ENCODE measurements at places on chromosomes 1 and 21. TPM values are rescaled to one million over a fixed set of nuclear protein-coding genes. Genes with fewer than 3 reads are reported as not detected.

IFT25 gene
- 32.4 TPM for total RNA-seq

CELSR2 gene
- 22.4 TPM for total RNA-seq

OR10K1 gene
- not detected for total RNA-seq

COL16A1 gene
- 257 TPM for total RNA-seq

DNA sequence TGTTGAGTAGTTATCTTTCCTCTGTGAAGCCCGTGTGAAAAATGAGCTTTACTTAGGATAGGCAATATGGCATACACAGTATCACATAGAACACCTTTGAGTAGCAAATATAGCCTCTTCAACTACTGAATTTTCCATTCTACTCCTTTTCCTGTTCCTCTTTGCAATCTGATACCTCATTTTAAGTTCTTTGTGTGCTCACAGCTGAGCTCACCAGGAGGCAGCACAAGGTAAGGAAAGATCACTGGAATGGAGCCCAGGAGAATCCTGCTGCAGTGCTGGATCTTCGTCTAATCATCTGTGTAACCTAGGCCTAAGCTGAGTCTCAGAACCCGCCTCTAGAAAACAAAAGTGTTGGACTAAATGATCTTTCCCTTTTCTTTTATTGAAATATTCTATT, 171.0 kb downstream of the LRRC40 start:
- no peak for DNase-seq

Data from skin of body (tissue), 3 donors.